CD4-positive, CD25-positive, alpha-beta regulatory T cell (primary cell): ENCODE measurements at places on chromosomes 1 and 21.

DNA sequence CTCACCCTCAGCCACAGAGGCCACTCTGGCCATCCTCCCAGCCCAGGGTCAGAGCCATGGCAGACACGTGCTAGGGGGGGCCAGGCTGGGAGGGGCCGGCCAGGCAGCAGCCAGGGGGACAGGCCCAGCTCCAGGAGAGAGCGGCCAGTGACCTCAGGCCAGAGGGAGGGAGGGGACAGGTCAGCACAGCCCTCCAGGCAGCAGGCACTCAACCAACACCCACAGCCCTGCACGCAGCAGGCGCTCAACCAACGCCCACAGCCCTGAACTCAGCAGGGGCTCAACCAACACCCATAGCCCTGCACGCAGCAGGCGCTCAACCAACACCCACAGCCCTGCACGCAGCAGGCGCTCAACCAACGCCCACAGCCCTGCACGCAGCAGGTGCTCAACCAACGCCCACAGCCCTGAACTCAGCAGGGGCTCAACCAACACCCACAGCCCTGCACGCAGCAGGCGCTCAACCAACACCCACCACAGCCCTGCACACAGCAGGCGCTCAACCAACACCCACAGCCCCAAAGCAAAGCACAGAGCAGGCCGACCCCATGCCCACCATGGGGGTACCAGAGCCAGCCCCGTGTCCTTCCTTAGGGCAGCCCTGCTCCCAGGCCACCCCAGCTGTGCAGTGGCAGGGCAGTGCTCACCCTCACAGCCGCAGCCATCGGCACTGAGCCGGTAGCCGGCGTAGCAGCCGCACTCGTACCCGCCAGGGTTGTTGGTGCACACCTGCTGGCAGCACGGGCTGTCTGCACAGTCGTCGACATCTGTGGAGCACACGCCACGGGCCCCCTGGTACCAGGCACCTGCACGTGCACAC is 55.9 kb downstream of the ARHGEF16 start:
- DNase-seq, result no peak

DNA sequence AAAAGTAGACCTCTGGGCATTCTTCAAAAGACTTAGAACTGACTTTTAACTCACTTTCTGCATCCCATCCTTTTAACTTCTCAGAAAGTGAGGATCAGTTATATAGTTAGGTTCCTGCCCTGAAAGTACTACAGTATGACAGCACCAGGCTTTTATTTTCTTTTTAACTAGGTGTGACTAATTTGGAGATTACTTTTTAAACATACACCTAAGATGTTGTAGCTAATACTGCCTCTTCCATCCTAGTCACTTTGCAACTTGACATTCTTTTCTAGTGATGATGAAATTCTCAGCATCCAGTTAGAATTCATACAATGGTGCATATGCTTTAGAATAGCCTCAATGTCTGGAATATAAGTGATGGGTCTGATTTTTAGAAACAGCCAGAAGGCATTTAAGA is 24.6 kb downstream of the RUNX1 start:
- no peak for DNase-seq

DNA sequence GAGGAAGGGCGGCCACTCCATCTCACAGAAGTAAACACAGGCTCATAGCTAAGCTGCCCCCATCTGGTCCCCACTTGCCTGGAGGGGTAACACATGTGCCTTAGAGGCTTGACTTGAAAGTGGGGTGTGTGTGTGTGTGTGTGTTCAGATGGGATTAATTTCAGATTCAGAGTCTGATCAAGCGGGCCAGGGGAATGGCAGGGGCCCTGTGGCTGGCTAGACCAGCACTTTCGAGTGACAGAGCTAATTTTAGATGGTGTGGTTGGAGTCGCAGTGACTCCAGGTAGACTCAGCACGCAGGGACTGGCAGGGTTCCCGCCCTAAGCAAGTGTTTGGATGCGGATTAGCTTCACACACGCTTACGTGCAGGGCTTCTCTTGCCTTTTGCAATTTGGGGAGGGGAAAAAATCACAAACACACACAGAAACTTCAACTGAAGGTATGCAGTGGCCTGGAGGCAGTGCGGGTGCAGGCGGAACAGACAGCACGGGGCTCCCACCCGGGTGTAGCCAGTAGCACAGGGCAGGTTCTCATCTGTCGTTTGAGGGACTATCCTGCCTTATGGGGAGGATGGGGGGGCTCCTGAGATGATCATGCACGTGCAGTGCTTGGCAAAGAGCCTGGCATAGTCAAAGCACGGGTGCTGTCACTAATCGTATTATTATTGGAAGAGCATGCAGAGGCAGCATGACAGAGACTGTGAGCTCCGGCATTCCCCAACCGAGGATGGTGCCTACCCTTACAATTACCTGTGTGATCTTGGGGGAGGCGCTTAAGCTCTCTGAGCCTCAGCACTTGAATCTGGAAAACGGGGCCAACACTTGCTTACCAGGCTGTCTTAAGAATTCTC is 1.3 kb downstream of the EDN2 start:
- DNase-seq, result no peak

DNA sequence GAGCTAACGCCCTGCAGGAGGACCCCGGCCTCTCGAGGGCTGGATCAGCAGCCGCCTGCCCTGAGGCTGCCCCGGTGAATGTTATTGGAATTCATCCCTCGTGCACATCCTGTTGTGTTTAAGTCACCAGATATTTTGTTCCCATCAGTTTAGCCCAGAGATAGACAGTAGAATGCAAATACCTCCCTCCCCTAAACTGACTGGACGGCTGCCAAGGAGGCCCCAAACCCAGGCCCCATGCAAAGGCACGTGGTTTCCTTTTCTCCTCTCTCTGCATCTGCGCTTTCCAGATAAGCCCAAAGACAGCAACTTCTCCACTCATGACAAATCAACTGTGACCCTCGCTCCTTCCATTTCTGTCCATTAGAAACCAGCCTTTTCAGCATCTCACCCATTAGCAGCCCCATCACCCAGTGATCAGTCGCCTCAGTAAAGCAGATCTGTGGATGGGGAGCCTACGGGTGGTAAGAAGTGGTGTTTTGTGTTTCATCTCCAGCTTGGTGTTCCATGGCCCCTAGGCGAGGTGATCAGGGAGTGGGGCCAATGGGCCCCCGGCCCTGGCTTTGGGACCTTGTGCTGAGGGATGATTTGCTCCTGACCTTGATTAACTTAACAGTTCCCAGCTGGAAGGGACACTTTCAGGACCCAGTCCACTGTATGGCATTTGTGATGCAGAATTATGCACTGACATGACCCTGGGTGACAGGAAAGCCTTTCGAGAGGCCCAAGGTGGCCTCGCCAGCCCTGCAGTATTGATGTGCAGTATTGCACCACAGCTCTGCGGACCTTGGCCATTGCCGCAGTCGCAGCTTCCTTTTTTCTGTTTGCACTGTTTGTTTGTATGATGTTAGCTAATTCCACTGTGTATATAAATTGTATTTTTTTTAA is 5.2 kb downstream of the NPPA start:
- no peak for DNase-seq

GRCh38 chr21:44366586-44367211 is 13.3 kb downstream of the TRPM2 start:
- DNase-seq, result no peak

DNA sequence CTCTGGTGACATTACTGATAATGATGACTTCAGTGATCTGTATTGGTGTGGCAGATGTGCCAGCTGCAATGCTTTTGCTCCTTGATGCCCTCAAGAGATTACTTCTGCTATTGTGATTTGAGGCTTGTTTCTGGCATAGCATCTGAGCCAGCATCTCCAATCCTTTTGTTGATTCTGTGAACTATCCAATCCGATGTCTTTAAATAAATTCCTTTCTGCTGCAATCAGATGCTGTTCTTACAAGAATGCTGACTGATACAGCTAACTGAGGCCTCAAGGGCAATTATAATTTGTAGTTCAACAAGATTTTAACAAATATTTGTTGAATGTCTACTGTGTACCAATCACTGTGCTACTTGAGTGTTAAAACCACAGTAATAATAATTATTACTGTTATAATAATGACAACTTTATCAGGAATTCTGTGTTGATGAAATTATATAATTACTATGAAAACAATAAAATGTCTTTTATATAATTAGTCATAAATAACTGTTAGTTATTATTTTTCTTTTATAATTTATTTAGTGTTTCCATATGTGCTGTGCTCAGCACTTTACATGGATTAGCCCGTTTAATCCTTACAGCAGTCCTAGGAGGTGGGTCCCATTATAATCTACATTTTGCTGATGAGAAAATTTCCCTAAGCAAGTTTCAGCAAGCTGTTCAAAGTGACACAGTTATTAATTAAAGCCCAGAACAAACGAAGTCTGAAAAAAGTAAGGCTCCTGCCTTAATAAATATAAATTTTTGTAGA is 308.2 kb downstream of the BRINP3 start:
- no peak for DNase-seq

DNA sequence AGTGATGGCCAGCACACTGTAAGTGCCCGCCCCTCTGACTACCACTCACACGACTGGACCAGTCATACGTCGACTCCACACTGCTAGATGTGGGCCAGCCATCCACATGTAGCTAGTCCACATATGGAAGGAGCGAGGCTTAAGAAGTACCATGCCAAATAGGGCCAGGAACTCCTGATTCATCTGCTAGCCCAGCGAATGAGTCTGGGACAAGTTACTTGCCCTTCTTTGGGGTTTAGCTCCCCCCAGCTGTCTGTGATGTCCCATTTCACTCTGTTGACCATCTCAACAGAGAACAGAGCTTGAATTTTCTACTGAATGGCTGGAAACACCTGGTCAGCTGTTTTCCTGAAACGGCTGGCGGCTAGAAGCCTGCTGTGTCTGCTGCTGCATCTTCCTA is 5.8 kb downstream of the CSRP1 start:
- no peak for DNase-seq

DNA sequence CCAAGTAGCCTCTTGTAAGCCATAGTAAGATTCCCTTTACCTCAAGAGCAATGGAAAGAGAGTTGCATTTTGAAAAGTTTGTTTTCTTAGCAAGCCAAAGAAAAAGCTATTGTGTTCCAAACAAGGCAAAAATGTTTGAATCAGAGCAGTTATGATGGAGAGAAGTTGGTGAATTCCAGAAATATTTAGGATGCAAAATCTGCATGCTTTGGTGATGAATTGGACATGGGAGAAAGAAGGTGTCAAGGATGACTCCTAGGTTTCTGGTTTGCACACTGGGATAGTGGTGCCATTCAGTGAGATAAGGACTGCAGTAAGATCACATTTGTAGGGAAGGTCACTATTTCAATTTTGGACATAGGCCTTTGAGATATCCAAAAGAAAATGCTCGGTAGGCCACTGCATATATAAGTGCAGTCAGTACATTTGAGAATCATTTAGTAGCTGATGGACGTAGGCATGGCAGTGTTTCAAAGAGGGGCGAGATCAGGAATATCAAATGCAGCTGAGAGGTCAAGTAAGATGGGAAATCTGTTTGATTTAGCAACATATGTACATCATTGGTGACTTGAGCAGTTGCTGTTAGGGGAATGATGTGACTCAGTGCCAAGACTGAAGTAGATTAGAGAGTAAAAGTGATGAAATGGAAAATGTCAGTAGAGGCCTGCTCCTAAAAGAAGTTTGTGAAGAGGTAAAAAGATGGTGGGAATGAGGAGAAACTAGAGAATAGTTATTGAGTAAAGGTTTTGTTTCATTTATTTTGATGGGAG is 33.9 kb upstream of the GPR25 start:
- DNase-seq, result no peak

DNA sequence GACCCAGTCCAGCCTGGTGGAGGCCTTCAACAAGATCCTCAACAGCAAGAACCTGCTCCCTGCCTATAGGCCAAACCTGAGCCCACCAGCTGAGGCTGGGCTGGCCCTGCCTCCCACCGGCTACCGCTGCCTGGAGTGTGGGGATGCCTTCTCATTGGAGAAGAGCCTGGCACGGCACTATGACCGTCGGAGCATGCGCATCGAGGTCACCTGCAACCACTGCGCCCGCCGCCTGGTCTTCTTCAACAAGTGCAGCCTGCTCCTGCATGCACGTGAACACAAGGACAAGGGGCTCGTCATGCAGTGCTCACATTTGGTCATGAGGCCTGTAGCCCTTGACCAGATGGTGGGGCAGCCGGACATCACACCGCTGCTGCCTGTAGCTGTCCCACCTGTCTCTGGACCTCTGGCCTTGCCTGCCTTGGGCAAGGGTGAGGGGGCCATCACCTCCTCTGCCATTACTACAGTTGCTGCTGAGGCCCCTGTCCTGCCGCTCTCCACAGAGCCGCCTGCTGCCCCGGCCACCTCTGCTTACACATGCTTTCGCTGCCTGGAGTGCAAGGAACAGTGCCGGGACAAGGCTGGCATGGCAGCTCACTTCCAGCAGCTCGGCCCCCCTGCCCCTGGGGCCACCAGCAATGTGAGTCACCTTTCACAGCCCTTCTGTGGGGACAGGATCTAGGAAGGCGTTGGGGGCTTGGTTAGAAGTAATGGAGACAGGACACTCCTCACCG is 5.8 kb downstream of the ZNF687 start:
- DNase-seq, result no peak

GRCh38 chr21:16578912-16579311 is 849.1 kb downstream of the USP25 start:
- no peak for DNase-seq

DNA sequence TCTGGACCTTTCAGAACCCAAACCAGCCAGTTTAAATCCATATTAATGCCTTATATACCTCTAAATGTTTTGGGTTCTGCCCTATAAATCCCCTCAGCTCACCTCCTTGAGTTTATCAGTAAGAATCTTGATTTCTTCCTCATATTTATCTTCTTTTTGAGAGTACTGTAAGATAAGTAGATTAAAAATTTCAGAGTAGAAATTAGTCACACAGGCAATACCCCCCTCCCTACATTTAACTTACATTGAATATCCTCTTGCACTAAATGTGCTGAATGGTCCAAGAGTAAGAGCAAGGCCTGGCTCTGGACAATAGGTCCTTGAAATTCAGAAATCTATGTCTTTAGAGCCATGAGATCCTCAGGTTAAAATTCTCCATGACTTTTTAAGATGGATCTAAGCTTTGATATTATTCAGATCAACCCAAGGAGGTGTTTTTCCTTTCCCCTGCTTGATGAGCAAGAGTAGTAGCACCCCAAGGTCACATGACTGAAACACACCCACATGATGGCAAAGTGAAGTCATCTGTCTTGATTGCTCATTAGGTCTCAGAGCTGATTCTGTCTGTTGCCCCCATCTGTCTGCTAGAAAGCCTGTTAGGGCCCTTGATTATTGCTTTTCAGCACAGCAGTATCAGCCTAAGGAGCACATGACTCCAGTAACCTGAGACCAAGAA is 15.8 kb upstream of the NUP210L start:
- no peak for DNase-seq

DNA sequence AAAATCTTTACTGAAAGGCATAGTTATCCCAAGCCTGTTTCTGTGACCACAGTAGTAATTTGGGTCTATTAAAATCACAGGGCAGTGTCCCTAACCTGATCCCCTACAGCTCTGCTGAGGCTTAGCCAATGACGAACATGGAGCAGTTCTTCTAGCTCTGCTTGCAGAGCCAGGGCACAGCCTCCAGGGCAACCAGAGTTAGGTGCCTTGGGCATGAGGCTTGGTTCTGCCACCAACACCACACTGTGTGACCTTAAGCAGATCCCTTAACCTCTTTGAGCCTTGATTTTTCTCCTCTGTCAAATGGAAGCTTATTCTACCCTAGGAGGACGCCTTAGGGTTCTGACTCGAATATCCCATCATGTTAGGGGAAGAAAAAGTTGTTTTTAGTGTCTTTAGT is 86.7 kb upstream of the TLR5 start:
- no peak for DNase-seq

- peak; percentile 18 for DNase-seq
These were observed 931 bp upstream of the CLSTN1 start for GRCh38 chr1:9824702-9825089.
